ENCODE measurements at places on chromosomes 11 and 22. TPM values are rescaled to one million over a fixed set of nuclear protein-coding genes. Genes with fewer than 3 reads are reported as not detected.

The ATL3 gene
- 222 TPM for total RNA-seq

The MTMR2 gene
- 35.8 TPM for total RNA-seq

The APOBEC3B gene
- 5.0 TPM for total RNA-seq

The MMP1 gene
- 1,928 TPM for total RNA-seq

The TPBGL gene
- total RNA-seq, result not detected

The KCNE3 gene
- total RNA-seq, result under 0.01 TPM

The PRDM10 gene
- 4.0 TPM for total RNA-seq

The ANGPTL5 gene
- 0.92 TPM for total RNA-seq

The OR5D13 gene
- not detected for total RNA-seq

The DCDC1 gene
- under 0.01 TPM for total RNA-seq

The NPTXR gene
- total RNA-seq, result 0.79 TPM

The IGSF9B gene
- total RNA-seq, result 3.8 TPM

The ROBO4 gene
- total RNA-seq, result 1.9 TPM

The SCGB1C1 gene
- not detected for total RNA-seq

The GPHA2 gene
- not detected for total RNA-seq

The KRTAP5-1 gene
- total RNA-seq, result not detected

The FOLR1 gene
- total RNA-seq, result not detected

The FAM111B gene
- 6.4 TPM for total RNA-seq

The CASP5 gene
- not detected for total RNA-seq

The TESMIN gene
- total RNA-seq, result 0.13 TPM

The LRRC75B gene
- total RNA-seq, result 2.2 TPM

The TMEM86A gene
- 0.12 TPM for total RNA-seq

The LYVE1 gene
- total RNA-seq, result 3.3 TPM

The OR8G5 gene
- not detected for total RNA-seq

The AQP11 gene
- 0.56 TPM for total RNA-seq

The ALKBH3 gene
- total RNA-seq, result 40.6 TPM

The ASCL2 gene
- total RNA-seq, result not detected

The PRRG4 gene
- total RNA-seq, result 0.06 TPM

The NTM gene
- 35.0 TPM for total RNA-seq

The MMP27 gene
- total RNA-seq, result not detected

The TMEM121B gene
- under 0.01 TPM for total RNA-seq

The GAL3ST3 gene
- not detected for total RNA-seq

The SCN4B gene
- total RNA-seq, result not detected

The MCHR1 gene
- 0.13 TPM for total RNA-seq

The PATE2 gene
- total RNA-seq, result 0.13 TPM

The CD248 gene
- total RNA-seq, result 21.9 TPM

The PACSIN3 gene
- 29.7 TPM for total RNA-seq

The BIRC3 gene
- total RNA-seq, result 0.92 TPM
